ENCODE measurements at places on chromosomes 12 and 14. TPM values are rescaled to one million over a fixed set of nuclear protein-coding genes. Genes with fewer than 3 reads are reported as not detected.

- DNase-seq = no peak
Observed at GRCh38 chr12:2454601-2455177, 340.1 kb upstream of the FKBP4 start.

DNA sequence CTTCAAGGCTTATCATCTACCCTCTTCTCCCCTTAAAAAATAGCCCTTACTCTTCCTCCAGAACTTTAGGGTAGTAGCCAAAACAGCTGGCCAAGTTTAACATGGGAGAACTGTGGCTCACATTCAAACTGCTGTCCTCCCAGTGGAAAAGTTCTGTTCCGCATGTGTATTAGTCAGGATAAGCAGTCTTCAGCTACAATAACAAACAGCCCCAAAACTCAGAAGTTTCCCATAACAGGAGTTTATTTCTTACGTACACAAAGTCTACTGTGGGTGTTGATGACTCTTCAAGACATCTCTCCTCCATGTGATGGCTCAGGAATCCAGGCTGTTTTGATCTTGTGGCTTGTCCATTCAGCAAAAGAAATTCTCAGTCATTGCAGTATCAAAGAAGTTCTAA is 35.5 kb downstream of the MYO1H start:
- no peak for DNase-seq

DNA sequence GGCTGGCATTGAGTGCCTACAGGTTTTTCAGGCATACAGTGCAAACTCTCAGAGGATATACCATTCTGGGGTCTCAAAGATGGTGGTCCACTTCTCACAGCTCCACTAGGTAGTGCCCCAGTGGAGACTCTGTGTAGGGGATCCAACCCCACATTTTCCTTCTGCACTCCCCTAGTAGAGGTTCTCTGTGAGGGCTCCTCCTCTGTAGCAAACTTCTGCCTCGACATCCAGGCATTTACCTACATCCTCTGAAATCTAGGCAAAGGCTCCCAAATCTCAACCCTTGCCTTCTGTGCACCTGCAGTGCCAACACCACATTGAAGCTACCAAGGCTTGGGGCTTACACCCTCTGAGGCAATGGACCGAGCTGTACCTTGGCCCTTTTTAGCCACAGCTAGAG is 179.2 kb downstream of the CCDC91 start:
- DNase-seq = no peak

DNA sequence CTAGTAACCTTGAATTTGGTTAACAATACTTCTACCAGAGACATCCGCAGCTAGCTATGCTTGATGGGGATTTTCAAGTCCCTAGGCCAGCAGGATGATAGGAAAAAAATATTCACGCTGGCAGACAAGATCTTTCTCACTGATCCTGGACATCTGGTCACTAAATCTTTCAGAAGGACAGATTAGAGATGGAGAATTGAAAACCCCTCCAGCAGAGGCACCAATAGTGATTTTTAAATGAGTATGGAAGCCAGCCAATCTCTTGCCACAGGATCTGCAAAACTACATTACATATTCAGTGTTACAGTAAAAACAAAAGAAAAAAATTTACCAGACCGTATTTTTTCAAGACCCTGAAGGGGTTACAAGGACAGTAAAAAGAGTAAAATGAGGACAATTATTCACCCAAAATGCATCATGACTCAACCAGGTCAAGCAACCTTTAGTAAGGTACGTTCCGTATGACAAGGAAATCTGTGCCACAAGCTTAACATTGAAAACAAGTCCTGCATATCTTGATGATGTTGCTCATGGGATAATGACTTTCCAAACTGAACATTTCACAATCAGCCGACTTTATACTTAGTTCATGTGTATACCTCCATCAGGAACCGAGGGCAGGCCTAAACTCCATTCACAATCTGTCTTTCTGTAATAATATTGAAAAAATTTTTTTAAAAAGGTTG is 239.5 kb downstream of the GXYLT1 start:
- DNase-seq = no peak

GRCh38 chr12:29043069-29043468 is 106.0 kb upstream of the FAR2 start:
- peak; percentile 78 for DNase-seq

DNA sequence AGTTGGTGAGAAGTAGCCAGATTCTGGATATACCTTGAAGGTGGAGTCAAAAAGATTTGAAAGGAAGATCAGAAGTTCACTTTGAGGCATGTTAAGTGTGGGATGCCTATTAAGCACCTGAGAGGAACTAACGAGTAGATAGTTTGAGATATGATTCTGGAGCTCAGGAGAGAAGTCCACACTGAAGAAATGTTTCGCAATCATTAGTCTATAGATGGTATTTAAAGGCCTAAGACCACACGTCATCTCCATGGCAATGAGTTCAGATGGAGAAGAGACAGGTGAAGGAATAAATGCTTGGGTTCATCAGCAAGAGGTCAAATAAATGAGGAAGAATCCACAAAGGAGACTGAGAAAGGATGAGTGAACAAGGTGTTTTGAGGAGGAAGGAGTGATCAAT is 192.9 kb upstream of the NEDD1 start:
- DNase-seq = no peak

GRCh38 chr12:100927826-100928225 is 133.2 kb downstream of the ANO4 start:
- peak; percentile 88 for DNase-seq

GRCh38 chr14:62778852-62779251 is 266.4 kb downstream of the KCNH5 start:
- peak; percentile 53 for DNase-seq

Gene LHX5
- not detected for total RNA-seq

Gene SNRPF
- total RNA-seq = 5.0 TPM
